Mucosa of descending colon (tissue), 3 donors: ENCODE measurements at places on chromosomes 16 and 17. TPM values are rescaled to one million over a fixed set of nuclear protein-coding genes. Genes with fewer than 3 reads are reported as not detected.

GRCh38 chr16:72951916-72952315 lies 96.0 kb downstream of the ZFHX3 start:
- no peak for DNase-seq

GRCh38 chr17:67942810-67943209 lies 53.5 kb downstream of the C17orf58 start:
- no peak for DNase-seq

DNA sequence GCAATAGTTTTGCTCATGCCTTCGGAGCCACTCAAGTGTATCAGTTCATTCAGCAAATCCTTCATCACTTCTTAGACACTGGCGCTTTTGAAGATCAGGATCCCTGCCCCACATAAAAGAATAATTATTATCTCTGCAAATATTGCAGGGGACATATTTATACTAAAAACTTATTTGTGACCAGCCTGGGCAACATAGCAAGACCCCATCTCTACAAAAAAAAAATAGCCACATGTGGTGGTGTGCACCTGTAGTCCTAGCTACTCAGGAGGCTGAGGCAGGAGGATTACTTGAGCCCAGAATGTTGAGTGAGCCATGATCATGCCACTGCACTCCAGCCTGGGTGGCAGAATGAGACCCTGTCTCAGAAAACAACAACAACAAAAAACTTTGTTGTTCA lies 1.7 kb upstream of the APPBP2 start:
- no peak for DNase-seq

DNA sequence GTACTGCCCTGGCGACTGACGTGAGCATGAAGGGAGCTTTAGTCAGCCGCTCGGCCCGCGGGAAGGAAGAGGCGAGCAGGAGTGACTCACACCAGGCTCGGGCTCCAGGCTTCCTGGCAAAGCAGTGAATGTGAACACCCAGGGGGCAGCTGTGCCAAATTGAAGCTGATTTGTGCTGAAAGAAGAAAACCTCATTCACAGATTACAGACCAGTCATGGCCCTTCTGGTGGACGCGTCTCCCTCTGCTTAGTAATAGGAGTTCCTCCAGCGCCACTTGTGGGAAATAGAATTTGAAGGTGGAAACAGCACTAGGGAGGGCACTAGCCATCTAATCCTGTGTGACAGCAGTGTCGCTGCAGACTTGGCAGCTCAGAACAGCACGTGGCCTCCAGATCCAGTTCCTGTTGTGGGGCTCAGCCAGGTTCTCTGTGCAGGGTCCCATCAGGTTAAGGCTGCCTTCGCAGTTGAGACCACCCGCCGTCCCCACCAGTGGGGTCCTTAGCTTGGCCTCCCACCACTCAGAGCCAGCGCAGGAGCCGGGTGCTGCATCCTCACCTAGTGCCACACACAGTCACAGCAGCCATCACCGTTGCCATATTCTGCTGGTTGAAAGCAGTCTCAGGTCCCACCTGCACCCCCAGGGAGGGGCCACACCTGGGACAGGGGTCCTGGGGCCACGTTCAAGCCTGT lies 164.5 kb upstream of the CHMP6 start:
- no peak for DNase-seq

DNA sequence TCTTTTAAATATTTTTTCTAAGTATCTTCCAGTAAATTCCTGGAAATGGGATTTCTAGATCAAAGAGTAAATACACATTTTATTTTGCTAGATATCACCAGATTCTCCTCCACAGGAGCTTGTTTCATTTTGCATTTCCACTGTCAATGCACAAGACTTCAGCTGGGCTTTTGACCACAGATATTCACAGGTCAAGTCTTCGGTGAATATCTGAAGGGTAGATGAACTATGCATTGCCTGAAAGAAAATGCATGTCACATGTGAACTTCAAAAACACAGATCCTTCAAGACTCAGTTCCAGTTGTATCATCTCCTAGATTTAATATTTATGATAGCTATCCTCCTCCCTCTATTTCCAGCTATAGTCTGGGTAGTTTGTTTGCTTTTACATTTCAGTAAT lies 963.6 kb upstream of the GOT2 start:
- no peak for DNase-seq

GRCh38 chr16:67277999-67278772 lies 1.1 kb upstream of the PLEKHG4 start:
- DNase-seq = peak; percentile 16

GRCh38 chr17:47792457-47792856 lies 29.1 kb downstream of the OSBPL7 start:
- no peak for DNase-seq

GRCh38 chr17:32485261-32486110 lies 1.3 kb upstream of the CDK5R1 start:
- peak; percentile 31 for DNase-seq

DNA sequence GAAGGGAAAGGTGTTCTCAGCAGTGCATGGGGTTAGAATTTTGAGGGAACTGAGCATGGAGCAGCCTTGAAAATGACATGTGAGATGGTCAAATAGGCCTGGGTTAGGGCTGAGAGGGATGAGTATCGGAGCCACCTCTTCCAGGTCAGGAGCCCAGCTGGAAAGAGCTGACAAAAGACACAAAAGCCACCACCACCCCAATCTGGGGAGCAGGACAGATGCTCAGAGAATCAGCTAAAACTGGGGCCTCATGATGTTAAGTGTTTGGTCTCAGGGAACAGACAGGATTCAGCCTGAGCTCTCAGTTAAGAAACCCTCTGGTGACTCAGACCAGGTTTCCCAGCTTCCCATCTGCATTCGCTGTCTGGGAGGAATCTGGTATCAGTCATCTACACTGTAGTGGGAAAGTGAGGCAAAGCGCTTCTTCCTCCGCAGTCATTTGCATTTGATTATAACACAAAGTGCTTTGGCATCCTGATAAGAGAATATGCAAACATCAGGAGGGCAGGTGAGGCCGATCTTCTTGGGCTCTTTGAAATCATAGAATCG lies 2.6 kb downstream of the WNT9B start:
- DNase-seq = no peak

DNA sequence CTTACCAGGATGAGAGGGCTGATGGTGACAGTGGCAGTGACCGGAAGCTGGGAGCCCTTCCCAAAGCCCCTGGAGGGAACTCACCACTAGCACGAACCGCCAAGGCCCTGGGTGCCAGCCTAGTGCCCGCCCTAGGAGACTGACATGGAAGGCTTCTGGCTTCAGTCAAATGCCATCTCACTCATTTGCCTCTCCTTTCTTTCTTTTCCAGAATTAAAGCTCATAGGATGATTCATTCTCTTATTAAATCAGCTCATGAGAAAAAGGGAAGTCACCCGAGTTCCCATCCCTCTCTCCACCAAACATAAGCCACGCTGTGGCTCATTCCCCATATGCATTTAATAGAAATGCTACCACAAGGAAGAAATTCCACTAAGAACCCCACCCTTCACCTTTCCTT lies 12.1 kb downstream of the CUEDC1 start:
- DNase-seq = no peak

GRCh38 chr17:41512546-41513167 lies 6.0 kb downstream of the KRT15 start:
- DNase-seq = no peak

- DNase-seq = no peak
These were observed 101.6 kb downstream of the SKAP1 start for GRCh38 chr17:48328457-48328856.

DNA sequence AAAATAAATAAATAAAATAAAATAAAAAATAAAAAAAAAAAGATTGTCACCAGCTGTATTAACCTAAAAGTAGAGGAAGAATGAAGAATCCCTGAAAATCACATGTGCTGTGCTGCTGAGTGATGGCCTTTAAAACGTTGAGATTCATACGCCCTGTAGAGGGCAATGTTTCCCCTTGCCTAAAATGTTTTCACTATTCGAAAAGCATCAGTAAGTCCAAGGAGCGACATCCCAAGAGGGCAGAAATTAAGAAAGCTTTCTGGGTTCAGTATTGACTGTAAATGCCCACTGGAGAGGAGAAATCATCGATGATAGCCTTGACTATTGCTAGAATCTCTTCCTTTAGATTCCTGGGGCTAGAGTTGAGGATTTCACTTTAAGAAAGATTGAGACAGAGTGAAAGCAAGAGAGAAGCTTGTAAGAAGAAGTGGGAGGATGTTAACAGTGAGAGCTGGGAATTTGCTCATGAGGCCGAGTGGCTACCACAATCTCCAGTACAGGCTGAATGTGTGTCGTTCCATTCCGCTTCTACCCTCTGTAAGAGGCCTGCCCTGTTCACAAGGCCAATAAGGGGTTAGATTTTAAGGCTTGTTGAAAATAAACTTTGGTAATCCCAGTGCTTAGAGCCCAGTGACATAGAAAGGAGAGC lies 170.8 kb upstream of the FAM20A start:
- no peak for DNase-seq

DNA sequence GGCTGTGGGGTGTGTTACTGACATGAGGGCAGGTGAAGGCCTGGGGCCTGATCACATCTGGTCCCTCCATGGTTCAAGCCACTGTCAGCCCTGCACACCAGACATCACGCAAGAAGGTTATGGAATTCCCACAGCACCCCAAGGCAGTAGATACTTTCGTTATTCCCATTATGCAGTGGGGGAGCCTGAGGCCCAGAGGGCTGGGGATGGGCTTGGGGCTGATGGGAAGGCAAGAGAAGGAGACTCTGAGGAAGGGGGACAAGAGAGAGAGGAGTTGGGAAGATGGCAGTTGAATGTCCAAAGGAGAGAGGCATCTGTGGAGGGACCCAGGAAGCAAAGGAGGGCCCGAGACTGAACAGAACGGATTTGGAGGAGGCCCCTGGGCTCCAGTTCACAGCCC lies 34.7 kb downstream of the TRPV2 start:
- DNase-seq = no peak

GRCh38 chr17:63436523-63437110 lies 9.5 kb downstream of the CYB561 start:
- DNase-seq = peak; percentile 33

- DNase-seq = no peak
These were observed 104.6 kb downstream of the PRKCA start for GRCh38 chr17:66406701-66407644.

DNA sequence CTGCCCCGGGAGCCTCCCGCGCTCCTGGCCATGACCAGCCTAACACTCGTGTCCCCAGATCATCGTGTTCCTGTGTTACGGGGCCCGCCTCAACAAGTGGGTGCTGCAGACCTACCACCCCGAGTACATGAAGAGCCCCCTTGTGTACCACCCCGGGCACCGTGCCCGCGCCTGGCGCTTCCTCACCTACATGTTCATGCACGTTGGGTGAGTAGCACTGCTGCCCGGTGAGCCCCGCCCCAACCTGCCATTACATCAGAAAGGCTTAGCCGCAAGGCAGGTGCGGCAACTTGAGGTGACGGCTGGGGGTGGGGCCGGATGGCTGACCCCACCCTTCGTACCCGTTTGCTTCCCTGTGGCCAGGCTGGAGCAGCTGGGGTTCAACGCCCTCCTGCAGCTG lies 1.4 kb downstream of the RHBDL1 start:
- DNase-seq = peak; percentile 95

GRCh38 chr17:11642655-11643054 lies 44.4 kb downstream of the DNAH9 start:
- no peak for DNase-seq

- DNase-seq = no peak
These were observed 89.2 kb downstream of the NTN1 start for GRCh38 chr17:9110501-9110900.

DNA sequence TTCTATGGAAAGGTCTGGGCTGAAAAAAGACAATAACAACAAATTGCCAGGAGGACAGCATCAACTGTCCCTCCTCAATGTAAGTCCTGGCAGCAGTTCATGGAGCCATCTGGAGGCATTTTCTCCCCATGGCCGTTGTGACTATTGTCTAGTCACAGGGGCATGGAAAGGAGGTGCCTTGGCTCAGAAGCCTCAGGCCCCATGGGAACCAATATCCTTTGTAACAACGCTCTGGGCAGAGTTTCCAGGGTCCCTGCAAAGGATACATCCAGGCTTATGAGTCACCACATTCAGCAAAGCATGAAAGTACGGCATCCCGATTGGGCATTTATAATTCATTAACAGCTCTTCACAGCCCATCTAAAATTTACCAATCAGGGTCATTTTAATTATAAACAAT lies 85.2 kb downstream of the GLG1 start:
- no peak for DNase-seq

GRCh38 chr17:9987779-9988585 lies 82.9 kb upstream of the RCVRN start:
- no peak for DNase-seq

DNA sequence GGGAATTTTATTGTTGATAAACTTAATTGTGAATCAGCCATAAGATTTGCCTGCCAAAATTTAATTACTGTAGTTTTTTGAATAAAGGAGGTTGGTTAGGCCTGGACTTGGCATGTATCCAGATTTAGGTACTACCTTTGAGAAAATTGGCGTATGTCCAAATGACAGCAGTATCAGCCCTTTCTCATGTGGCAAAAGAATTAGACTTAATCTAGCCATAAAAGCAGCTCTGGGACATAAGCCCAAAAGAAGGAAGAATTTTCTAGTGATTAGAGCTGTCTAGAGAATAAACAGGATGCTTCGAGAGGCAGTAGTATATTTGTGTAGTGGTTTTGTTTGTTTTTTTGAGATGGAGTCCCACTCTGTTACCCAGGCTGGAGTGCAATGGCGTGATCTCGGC lies 27.7 kb downstream of the PPM1E start:
- DNase-seq = no peak

DNA sequence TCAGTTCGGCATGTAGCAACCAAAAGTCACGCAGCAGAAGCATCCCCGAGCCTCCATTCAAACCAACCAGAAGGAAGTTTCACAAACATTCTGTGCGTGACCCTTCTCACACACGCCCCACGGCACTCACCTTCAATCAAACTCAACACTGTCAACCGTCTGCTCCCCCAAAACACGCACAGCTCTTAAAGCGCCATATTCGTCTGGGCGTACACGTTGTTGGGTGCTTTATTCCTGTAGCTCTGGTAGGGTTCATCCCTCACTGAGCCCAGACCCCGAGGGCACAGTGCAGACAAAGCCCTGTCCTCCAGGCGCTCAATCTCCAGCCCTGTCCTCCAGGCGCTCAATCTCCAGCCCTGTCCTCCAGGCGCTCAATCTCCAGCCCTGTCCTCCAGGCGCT lies 2.2 kb downstream of the RAB40B start:
- DNase-seq = no peak

DNA sequence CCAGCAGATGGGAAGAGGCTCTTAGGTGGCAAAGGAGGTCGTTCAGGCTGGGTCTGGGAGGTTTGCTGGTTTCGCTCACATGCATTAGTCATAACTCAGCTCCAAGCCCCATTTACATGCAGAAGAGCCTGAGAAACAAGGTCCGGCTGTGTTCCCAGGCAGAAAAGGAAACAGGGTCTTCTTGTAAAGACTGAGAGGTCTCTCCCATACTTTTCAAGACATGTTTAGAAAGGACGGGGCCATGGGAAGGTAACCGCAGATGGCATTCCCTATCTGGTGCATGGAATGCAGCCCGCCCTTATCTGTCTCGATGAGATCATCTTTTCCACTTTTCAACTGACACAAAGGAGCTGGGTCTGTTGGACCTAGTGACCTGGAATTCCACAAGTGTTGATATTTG lies 389.0 kb upstream of the CDH11 start:
- DNase-seq = no peak

- DNase-seq = no peak
These were observed 231.9 kb upstream of the CA10 start for GRCh38 chr17:52390422-52390821.

KRTAP4-9 gene
- total RNA-seq = not detected

GDPD1 gene
- total RNA-seq = 4.5 TPM

CLEC18A gene
- total RNA-seq = 2.9 TPM

KCNG4 gene
- not detected for total RNA-seq

CCDC78 gene
- 0.96 TPM for total RNA-seq

ITGAX gene
- 2.9 TPM for total RNA-seq

TPSG1 gene
- total RNA-seq = 53.7 TPM

RPS6KB1 gene
- total RNA-seq = 27.9 TPM

MRPL58 gene
- 24.7 TPM for total RNA-seq

KRT40 gene
- total RNA-seq = not detected

OR1F1 gene
- not detected for total RNA-seq

RCVRN gene
- 0.27 TPM for total RNA-seq

GNG13 gene
- total RNA-seq = not detected
